Stimulated activated CD4-positive, alpha-beta T cell treated with anti-CD3 and anti-CD28 coated beads, Interleukin-2, amount 100 ng/mL, for 48 hours (primary cell): ENCODE measurements at places on chromosomes 3 and 15.

DNA sequence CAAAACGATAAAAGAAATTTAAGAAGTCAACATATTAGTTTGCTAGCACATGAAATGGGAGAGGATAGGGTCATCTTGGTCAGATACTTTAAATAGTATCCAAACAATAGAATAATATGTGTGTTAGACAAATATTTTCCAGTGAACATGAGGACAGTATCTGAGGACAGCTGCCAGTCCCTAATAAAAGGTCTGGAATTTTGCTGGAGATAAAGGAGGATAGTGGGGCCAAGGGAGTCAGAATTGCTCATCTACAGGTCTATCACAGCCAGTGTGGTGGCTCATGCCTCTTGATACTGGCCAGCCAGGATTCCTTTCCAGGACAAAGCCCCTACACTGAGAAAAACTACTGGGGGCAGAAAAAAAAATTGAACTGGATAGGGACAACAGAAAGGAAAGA is 74.0 kb downstream of the HERC1 start:
- DNase-seq, result no peak

DNA sequence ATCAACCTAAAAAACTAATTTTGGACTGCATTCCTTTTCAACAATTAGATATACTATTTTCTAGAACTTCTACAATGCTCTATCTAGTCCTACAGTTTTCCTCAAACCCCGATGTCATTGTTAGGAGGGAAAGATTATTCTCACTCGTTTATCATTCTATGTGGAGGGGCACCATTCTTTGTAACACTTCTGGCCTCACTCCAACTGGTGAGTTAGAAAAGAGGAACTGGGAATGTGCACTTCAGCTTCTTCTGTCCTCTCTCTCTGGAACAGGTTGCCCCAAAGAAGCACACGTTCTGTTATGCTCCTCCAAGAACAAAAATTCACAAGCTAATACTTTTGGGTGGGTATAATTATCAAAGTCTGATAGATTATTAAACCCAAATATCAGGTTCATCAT is 137.9 kb downstream of the UACA start:
- no peak for DNase-seq

GRCh38 chr3:59412516-59412915 is 362.7 kb upstream of the CFAP20DC start:
- DNase-seq, result no peak

- no peak for DNase-seq
Measured at GRCh38 chr3:170531054-170531453, 54.8 kb downstream of the SLC7A14 start.

GRCh38 chr3:57298041-57298440 is 5.6 kb upstream of the ASB14 start:
- peak; percentile 2 for DNase-seq

DNA sequence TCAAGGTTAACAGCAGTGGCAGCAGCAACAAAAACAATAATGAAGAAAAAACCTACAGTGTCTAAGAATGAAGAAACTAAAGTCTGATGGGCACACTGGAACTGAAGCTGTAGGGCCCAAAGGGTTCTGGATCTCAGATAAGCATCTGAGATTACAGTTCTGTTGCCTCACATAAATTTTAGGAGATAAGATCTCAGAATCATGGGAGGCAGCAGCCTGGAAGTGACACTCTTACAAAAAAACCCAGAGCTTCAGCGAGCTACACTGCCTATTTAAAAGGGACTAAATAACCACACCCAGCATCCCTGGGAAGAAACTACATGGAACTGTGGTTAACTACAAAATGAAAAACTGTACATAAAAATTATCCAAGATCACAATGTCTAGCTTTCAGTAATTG is 61.2 kb downstream of the PLD1 start:
- DNase-seq, result no peak

DNA sequence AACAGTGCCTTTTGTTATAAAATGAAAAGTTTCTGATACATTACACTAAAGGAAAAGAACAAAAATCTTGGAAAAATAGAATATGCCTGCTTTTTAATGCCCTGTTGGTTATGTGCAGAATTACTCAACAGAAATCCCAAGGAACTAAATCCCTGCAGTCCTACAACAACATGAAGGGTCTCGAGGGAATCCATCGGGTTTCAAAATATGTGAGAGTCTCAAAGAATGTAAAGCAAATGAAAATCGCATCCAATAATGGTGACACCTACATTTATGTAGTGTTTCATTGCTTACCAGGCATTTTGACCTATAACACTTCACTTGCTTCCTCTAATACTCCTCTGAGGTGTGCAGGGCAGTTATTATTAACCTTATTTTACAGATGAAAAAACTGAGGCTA is 411.3 kb downstream of the FOXP1 start:
- no peak for DNase-seq

- no peak for DNase-seq
Measured at GRCh38 chr3:42517117-42517516, 14.7 kb downstream of the VIPR1 start.

DNA sequence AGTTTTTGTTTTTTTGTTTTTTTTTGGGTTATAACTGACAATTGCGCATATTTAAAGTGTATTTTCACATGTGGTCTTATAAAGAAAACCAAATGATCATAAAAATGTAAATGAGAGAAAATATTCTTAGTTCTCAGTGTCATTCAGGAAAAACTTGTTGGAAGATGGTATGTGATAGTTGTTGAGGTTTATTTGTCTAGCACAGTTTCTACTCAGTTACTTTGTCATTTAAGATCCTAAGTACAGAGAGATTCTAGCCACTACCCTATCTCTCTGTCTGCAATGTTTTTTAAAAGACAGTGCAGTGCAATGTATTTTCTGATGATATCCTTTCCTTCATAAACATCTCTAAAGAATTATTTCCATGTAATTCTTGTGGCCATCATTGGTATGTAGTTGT is 46.1 kb downstream of the AKAP13 start:
- no peak for DNase-seq
